ENCODE measurements at places on chromosomes 7 and 10.

- peak; percentile 28 for DNase-seq
These were observed 116.6 kb downstream of the SPAG6 start for GRCh38 chr10:22461891-22462290.

DNA sequence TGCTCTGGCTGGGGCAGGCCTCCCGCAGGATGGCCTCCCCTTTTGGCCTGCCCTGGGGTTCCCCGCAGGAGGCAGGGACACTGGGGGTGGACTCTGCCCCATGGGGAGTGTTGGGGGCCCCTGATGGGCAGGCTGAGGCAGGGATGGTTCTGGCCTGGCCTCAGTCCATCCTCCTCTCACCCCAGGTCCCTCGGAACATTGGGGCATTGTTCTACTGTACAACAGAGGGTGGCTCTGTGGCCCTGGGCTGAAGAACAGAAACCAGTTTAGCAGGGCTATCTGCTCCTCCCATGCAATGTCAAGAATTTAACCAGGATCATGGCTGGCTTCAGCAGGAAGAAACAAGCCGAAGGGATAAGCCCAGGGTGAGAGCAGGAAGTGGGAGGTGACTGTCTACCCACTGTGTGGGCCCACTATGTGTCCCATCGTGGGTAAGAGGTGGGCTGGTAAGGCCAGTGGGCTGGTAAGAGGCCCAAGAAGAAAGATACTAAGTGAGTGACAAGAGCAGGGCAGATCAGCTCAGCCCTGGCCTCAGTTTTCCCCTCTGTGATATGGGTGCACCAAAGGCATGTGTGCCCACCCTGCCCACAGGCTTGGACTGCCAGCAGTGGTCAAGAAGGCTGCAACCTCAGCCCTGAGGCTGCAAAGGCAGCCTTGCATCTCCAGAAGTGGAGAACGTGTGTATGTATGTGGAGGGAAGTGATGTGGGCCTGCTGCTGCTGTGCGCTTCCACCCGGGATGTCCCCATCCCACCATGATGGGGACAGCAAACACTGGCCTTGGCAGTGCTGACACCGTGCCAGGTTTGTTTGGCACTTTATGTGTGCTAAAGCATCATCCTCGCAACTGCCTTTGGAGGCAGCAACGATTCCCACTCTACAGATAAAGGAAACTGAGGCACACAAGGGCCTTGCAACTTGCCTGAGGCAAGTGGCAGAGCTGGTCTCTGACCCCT lies 138.9 kb downstream of the SH3PXD2A start:
- DNase-seq, result no peak

- DNase-seq, result no peak
These were observed 812 bp upstream of the IDE start for GRCh38 chr10:92574548-92575261.

DNA sequence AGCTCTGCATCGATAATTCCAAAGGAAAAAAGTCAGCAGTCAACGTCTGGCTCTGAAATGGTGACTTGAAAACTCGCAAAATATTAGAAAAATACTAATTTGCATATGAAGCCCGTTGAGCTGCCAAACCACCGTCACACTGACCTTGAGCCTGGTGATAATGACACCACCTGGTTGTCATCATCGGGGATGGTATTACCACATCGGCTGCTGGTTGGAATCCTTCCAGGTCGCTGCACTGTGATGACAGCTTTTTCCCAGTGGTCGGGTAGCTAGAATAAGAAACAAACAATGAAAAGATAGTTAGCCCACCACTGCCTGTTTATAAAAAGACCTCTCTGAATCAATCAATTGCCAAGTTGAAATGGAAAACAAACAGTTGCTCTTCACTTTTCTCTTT lies 41.6 kb downstream of the LAMB1 start:
- DNase-seq, result no peak

DNA sequence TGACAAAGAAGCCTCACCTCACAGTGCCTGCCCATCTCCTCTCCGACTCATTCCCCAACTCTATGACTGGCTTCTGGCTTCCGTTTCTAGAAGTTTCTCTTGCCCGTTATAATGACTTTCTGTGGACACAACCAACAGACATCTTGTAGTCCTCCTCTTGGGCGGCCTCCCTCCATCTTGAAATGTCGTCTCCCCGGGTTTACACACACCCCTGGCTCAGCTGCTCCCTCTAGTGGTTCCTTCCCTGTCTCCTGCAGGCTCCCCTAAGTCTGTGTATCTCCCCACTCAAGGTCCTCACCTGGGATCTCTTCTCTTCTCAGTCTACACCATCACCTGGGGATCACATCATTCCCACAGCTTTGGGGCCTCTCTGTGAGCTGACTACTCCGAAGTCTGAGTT lies 123.4 kb upstream of the NEBL start:
- DNase-seq, result peak; percentile 38

- no peak for DNase-seq
These were observed 60.5 kb downstream of the CLEC2L start for GRCh38 chr7:139583826-139584553.

- peak; percentile 23 for DNase-seq
These were observed 23.8 kb upstream of the STN1 start for GRCh38 chr10:103941801-103942200.

DNA sequence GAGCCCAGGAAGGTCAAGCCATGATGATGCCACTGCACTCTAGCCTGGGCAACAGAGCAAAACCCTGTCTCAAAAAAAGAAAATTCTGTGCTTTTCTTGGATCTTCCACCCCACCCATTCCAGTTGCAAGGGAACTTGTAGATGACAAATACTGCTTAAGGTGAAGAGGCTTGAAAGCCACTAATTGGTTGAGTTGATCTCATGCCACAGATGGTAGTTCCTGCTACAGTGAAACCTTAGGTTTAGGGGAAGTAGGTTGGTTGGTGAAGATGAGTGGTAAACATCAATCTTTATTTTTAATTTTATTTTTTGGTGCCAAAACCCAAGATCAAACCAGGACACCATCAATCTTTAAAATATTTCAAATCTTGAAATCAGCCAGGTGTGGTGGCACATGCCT lies 2.9 kb upstream of the GDI2 start:
- peak; percentile 32 for DNase-seq

DNA sequence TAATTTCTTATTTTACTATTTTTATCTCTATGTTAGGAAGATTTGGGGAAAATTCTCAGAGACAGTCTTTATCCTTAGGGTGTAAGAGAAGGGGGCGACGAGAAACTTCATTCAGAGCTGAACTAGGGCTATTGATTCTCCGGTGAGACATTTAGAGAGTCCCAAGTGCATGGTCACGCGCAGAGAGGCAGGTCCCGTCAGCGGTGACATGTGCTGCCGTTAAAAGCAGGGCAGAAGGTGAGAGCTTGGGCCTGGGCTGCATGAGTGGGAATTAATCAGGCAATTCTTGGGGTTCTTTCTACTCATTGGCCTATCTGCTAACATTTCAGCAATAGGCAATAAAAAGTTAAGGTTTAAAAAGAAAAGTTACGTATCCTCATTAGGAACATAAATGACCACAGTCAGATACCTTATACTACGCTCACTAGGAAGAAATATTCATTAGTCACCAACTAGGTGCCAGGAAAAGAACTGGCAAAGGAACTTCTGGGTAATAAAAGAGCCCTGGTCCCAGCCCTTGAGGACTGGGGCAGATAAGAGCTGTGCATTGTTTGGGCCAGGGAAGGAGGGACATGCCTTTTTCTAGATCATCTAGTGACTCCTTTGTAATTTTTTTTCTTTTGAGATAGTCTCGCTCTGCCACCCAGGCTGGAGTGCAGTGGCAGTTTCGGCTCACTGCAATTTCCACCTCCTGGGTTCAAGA lies 21.2 kb downstream of the PRKCQ start:
- DNase-seq, result no peak

- no peak for DNase-seq
These were observed 168.8 kb upstream of the KLF14 start for GRCh38 chr7:130902755-130903357.

DNA sequence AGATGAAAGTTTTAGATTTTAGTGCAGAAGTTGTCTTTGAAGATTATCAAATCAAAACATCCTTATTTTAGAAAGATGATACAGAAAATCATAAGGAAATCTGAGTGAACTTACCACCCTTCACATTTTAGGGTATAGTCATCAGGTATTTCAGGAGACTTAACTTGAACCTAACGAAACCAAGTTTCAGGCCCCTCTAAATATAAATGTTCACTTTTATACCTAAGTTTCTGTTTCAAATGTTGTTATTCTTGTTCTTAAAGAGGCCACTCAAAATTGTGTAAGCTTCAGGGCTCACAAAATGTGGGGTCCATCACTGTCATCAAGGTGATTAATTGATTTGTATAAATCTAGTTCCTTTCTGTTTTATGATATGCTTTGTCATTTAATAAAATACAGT lies 216.2 kb downstream of the KIAA1217 start:
- DNase-seq, result no peak

DNA sequence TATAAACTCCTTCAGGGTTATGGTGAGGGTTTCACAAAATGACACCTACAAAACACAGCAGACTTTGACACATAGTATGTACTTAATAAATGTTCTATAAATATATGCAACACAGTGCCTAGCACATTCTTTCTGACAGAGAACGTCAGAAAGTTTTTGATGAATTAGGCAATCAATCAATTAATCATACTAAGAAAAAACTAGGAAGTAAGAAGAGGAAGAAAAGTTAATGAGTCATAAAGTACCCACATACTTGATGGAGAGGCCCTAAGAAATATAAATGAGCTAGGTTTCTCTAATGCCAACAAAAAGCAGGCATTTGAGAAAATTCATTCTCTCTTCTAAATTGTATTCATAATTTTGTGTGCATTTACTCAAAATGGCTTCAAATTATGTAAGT lies 192.7 kb upstream of the VWC2 start:
- no peak for DNase-seq

DNA sequence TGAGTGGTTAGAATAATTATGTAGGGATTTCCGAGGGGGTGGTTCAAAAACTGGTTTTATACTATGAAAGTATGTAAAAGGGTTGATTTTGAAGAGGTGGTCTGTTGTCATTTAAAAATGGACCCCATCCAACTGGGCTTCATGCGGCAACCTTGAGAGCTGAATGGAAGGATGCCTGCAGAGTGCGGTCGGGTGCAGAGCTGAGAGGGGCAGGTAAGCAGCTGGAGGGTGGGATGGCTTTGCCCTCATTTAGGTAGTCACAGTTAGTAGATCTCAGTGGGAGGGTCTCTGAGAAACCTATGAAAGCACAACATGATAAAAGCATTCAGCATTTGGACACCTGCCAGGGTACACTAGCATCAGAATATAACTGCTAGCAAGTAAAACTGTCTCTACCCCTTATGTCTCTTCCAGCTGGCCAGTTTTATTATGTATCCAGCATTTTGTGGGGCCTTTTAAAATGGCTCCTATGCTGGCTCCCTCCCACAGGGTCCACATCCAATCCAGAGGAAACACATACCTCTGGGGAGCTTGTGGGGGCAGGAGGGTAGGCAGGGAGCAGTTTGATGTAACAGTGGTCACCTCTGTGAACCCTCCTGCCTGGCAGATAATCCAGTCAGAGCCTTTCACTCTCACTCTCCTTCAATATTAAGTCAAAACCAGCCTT lies 75.9 kb upstream of the MAGI2 start:
- DNase-seq, result no peak

DNA sequence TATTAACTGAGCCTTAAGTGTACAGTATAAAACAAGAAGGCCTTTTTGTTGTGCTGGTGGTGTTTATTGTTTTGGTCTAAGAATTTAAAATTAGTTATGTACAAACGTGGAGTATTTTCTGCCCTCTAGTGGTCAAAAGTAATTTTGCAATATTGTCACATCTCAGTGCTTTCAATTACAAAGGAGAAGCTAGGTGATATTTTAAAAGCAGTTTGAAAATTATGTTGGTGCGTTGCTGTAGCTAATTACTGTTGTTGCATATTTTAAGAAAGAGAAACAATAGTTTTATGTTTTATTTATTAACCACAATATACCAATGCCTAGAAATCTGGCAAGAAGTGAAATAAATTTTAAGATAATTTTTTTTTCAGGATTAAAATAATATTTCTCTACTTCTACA lies 11.4 kb downstream of the NPVF start:
- peak; percentile 67 for DNase-seq

GRCh38 chr10:42519761-42520460 lies 118.5 kb downstream of the ZNF33B start:
- DNase-seq, result no peak

DNA sequence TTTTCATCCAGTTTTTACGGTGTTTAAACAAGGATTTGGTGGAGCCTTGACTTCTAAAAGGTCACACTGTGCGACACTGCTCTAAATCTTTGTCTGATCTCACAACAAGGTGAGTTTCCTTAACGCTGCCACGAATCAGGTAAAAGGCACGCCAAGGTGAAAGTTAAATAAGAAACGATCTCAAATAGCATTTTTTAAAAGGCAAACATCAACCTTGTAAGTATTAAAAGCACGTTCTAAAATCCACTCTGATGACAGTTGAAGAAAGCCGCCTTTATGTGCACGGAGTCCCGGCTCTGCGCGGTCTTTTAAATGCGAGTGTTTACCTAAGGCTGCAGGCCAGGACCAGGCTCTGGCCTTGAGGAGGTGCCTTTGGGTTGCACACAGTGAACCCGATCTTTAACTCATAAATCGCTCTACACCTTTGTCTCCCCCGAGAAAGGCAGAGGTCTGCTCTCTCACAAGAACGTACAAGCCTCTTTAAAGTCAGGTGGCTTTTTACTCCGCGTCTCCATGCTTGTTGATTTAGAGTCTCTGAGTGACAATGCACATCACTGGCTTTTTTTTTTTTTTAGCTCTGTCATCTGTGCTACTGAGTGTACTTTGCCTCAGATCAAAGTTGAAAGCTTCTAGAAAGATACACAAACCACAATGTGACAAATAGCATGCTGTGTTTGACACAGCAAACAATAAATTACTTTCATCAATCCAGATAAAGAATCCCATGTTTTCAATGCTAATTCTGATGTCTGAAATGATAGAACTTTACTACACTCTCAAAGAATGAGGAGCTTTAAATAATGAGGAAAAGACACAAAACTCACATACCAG lies 25.9 kb upstream of the RNF32 start:
- no peak for DNase-seq

DNA sequence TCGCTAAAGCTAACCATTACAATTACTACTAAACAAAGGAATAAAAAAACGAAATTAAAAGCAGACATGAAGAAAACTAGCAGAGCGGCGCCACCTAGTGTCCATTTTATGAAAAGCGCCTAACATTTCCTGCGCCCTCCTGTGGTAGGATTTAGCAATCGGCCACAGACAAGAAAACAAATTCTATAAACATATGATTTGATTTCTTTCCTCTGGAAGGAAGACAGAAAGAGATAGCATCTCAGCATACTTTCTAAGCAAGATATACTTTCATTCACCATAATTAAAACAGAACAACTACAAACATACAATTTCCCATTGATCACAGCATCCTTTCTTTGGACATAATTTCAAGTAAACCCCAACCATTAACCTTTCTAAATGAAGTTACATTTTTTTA lies 337.7 kb upstream of the NPVF start:
- DNase-seq, result peak; percentile 83

- DNase-seq, result no peak
These were observed 175.8 kb downstream of the ZNF248 start for GRCh38 chr10:37681617-37681999.

GRCh38 chr10:60139798-60140566 lies 233.6 kb upstream of the CCDC6 start:
- DNase-seq, result no peak
